Omental fat pad (tissue), 4 donors: ENCODE measurements at places on chromosomes 11 and 22.

DNA sequence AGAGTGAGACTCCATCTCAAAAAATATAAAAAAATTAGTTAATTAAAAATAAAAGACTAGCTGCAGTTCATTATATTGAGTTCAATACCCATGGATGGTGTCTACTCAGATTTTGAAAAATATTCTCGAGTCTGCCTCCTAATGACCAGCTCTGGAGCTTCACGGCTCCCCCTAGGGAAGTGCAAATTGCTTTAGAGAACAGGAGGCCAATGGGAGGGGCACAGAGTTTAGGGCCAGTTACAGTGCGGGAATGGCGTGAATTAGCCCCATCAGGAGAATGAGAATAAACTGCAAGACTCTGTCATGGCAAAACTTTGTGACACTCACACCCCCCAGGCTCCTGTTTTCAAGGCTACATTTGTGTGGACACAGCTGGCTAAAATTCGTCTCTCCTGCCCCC lies 4.6 kb downstream of the FGF4 start:
- DNase-seq, result no peak

- no peak for DNase-seq
Measured at GRCh38 chr11:102580185-102580951, 44.8 kb downstream of the MMP20 start.

DNA sequence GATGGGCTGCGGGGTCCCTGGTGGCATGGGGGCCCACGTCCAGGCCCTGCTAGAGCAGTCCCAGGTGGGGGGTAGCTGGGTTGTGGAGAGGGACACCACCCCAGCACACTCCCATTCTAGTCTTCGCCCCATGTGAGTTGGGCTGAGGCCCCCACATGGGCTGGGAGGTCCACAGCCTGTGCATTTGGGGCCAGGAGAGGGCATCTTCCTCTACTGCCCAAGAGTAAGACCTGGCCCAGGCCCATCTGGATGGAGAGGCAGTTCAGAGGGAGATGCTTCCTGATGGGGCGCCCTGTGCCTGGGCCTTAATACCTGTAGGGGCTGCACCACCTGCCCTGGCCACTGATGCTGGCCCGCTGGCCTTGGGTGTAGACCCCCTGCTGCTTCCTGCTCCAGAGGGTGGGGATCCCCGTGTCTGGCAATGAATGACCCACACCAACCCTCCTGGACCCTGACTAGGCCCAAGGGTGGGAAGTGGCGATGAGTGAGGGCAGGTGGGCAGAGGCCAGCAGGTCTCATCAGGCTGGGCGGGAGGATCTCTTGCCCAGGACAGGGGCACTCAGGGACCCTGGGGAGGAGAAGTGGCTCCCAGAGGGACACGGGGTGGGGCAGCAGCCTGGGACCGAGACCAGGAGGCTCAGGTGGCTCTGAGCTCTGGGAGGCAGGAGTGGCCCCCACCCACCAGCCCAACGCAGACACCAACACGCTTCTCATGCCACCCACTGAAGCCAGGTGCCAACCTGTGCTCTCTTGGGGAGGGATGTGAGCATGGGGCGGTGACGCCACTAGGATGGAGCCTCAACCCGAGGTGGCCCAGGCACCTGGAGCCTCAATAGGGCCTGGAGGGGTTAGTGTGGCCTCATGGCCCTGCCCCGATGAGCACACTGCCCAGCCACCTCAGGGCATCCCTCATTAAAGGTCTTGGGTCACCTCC lies 17.4 kb upstream of the GNB1L start:
- peak; percentile 20 for DNase-seq

DNA sequence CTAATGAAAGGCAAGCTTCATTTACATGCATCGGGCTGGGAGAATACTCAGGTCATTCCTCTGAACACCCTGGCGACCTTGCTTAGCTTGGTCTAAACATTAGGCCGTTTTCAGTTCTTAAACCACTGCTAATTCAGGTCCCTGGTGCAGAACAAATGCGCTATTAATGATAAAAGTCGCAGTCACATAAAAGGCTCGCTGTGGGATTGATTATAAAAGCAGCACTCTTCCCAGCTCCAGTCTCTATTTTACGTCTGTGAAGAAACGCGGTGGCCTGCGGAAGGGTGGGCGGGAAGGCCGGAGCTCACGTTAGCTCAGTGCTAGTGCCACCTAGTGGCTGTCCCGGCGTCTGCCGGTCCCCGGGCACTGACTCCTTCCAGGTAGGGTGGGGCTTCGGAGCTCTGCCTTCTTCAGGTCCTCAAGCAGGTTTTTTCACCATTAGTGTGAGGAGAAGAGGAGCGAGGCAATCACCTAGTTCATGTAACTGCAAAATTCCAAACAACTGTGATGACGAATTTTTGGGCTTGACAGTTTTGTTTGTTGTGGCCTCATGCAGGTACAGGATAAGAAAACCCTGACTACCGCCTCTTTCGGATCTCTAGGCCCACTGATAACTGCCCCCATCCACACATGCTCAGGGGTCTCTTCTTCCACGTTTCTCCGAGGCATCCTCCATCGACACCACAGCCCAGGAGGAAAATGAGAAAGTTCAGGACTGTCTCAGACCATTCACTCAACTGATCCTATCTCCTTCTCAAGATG lies 66.5 kb upstream of the CLMP start:
- DNase-seq, result peak; percentile 74

GRCh38 chr22:29870574-29870973 lies 12.4 kb upstream of the MTMR3 start:
- no peak for DNase-seq

DNA sequence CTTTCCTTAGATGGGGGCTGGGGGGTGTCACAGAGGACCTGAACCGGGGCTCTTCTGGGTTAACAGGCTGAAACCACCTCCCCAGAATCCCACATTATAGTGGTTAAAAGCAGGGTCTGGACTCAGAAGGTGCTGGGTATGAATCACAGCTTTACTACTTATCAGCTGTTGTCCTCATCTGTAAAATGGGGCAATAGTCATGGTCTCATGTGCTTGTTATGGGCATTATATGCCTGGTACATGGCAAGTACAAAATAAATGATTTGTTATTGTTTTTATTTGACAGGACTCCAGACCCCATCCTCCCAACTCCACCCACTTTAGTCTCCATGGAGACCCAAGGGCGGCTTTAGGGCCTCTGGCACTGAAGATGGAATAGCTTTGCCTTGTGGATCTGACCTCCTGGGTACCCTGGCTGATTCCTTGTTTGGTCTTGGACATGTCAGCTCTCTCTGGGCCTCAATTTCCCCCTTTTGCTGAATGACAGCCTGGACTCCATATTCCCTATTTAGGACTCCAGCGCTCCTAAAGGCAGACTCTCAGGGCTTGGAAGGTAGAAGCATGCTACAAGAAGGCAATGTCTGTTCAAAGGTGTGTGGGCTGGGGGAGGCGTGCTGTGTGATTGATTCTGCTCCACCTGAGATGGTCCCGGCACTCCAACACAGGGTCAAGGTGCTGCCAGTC lies 812 bp upstream of the SMTN start:
- no peak for DNase-seq

- DNase-seq, result no peak
Measured at GRCh38 chr11:69367211-69367964, 73.4 kb downstream of the MYEOV start.

DNA sequence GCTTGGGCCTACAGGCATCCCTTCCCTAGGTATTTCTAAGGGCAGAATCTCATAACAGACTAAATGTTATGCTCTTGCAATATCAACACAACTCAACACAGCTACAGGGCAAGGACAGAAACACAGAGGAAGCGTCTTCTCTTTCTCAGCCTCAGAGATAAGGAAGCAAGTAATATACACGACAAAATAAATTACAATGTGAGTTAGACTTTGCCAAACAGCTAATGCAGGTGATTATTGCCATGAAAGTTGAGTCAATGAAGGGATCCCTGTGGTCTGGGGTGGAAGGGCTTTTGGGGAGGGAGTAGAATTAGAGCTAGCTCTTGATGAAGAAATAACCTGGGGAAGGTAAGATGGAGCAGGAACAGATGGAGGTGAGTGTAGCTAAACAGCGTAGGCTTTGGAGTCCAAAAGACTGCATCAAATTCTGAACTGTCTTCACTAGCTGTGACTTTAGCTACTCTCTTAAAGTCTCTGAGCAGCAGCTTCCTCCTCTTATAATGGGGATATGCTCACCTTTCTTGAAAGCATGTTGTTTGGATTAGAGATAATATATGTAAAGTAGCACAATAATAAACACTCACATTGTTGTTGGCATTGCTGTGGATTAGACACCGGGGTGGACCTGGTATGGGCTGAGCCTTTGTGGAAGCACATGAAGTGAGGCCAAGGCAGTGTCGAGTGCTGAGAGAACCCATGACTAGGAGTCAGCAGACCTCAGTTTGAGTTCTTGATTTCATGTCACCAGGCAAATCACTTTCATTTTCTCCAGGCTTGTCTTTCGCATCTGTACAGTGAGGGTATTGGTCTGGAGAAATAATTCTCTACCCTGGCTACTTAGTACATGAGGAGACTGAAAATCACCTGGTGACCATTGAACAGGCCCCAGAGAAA lies 41.0 kb upstream of the AQP11 start:
- DNase-seq, result no peak

GRCh38 chr11:109735128-109735527 lies 313.1 kb downstream of the C11orf87 start:
- no peak for DNase-seq

DNA sequence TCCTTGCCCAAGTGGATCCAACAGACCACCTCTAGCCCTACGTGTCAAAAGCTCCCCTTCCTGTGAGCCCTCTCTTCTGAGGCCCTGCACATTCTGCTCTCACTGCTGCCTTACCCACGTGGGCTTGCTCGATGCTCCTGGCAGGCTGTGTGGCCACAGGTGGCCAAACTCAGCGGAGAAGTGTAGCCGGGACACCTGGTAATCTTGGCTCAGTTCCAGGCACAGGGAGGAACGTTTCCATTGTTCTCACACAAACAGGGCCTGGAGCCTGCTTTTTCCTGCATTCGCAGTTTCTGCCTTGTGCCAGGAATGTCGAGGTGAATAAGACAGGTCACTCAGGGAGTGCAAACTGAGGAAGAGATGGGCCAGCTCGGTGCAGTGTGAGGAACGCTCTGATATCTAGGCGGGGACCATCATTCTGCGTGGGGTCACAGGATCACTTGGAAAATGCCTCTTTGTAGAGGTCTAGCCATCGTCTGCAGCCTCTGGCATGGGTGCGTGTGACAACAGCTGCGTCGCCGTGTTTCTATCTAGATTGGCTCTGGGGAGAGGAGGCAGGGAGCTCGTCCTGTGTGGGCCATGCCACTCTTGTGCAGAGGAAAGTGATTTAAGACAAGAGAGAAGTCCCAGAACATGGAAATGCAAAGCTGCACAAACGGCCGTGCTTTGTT lies 127.6 kb upstream of the PARVA start:
- DNase-seq, result no peak

DNA sequence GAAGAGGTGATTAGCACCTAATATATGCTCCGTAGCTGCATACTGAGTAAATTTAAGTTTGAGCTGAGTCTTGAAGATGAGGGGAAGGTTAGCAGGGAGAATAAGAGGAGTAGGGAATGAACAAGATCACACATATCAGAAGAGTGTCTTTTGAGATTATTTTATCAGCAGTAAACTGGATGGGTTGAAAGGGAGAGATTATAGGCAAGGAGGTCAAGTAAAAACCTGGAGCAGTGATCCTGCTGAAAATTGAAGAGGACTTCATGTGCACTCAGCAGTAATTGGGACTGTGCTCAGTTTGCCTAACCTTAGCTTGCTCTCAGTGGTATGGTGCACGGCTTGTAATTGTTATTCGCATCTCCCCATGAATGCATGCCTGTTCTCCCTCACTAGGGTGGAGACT lies 79.5 kb upstream of the PICALM start:
- DNase-seq, result no peak

DNA sequence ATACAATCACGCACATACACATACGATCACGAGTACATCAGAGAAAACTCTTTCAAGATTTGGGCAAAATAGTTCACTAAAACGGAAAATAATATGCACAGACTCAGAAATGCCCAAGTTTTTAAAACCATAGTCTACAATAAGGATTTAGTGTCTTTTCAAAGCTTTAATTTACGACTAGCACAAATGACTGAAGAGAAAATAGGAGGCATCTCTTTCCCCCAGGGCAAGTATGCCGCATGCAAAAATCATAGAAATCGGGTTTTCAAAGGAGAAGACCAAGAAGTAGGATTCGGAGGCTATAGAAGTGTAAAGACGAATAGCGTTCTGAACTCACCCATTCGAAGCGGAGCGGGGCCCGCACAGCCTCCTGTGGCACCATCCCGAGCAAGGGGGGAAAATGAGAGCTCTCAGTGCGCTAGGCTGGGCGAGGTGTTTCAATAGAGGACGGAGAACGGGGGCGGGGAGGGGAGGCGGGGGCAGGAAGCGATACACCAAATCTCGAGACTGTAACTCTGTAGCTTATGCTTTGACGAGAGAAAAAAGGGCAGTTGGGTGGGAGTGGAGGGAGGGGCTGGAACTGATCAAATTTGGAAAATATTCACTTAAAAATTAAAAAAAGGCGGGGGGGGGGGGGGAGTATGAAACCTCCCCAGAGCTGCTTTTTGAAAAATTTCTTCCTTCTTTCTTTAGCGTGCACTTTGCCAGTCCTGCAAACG lies 15.8 kb downstream of the BLID start:
- DNase-seq, result peak; percentile 43

GRCh38 chr11:199004-199581 lies 6.2 kb downstream of the SCGB1C1 start:
- no peak for DNase-seq

- no peak for DNase-seq
Measured at GRCh38 chr11:77055101-77055561, 11.6 kb upstream of the CAPN5 start.

DNA sequence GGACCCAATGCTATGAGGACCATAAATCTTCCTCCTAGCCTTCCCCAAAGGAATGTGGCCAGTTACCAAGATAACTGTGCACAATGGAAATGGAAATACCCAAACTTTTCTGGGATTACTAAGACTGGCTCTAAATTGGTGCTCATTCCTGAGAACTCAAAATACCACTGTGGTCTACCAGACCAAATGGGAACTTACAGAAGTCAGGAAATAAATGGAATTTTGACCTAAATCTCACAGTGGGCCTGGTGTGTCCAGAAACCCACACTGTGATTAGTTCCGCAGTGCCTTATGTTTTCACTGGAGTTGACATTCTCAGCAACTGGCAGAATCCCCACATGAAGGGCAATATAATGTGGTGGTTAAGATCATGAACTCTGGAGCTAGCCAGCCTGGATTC lies 99.4 kb upstream of the ZC3H12C start:
- DNase-seq, result no peak

DNA sequence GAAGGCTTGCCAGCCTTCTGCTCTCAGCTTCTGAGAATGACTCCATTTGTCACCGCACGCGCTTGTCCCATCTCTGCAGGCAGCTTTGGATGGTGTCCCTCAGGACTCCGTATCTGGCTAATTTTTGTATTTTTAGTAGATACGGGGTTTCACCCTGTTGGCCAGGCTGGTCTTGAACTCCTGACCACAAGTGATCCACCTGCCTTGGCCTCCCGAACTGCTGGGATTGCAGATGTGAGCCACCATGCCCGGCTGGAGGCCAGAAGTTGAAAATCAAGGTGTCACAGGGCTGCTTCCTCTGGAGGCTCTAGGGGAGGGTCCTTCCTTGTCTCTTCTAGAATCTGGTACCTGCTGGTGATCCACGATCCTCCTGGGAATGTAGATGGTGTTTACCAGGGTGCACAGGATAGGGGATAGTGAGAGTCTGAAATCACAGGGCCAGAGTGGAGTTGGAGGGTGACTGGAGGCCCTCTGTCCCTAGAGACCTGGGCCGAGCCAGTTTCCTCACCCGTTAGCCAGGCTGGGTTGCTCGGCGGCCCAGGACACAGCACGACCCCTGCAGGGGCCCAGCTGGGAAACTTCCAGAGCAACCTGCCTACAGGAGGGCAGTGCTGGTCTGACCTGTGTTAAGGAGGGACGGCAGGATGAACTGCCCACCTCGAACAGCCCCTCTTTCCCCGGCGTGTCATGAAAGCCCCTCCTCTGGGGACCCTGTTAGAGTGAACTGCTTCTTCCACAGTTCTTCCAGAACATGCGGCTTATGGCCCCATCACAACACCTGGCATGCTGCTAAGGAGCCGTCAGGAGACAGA lies 48.9 kb upstream of the SHANK2 start:
- DNase-seq, result no peak
